Stimulated activated CD8-positive, alpha-beta memory T cell treated with anti-CD3 and anti-CD28 coated beads, Interleukin-15, amount 100 ng/mL, for 48 hours (primary cell): ENCODE measurements at places on chromosomes 2 and 18.

DNA sequence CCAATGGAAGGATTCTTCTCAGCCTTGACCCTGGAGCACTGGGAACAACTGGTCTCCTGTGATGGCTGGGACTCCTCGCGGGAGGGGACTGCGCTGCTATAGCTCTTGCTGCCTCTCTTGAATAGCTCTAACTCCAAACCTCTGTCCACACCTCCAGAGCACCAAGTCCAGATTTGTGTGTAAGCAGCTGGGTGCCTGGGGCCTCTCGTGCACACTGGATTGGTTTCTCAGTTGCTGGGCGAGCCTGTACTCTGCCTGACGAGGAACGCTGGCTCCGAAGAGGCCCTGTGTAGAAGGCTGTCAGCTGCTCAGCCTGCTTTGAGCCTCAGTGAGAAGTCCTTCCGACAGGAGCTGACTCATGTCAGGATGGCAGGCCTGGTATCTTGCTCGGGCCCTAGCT is 28.8 kb downstream of the LIPG start:
- DNase-seq: no peak

DNA sequence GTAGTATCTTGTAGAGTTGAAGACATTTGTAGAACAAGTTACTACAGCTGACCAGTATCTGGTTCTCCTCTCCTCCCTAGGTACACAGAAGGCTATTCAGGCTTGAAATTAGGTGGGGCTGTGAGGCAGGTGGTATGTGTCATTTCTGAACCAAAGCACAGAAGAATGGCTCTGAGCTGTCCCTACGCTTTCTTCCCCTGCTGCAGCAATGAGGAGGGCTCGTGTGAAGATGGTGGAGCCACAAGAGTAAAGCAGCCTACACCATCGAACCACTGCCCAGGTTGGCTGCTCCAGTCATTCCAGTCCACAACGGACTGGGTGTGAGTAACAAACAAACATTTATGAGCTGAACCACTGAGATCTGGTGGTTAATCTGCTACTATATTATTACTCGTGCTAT is 148.9 kb downstream of the DTNB start:
- no peak for DNase-seq

DNA sequence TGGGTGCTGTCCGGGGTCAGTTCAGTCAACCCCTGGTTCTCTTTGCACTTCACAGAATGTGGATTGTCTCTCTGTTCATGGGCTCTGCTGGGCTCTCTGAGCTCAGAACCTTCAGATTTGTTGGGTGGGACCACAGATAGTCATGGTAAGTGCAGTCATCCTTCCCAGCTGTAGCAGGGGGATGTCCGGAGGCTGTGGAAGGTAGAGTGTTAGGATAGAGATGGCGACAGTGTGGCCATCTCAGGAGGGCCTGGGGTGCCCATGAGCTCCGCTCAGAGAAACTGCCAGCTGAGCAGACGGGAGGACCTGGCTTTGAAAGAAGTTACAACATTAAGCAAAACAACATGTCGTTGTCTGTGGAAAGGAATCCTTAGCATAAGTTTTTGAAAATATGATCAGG is 149.8 kb downstream of the FAM210A start:
- DNase-seq: no peak

DNA sequence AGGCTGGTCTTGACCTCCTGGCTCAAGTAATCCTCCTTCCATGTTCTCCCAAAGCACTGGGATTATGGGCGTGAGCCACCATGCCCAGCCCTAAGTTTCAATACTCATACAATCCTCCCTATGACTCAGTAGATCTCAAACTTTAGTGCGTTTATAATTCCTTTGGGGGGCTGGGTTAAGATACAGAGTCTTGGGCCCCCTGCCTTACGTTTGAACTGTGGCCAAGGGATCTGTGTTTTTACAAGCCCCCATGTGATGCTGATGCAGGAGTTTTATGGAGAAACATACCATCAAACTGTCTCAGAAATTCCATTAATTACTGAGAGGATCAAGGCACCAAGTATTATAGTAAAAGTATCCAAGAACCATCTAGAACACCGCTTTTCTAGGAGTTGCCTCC is 38.2 kb upstream of the FAM136A start:
- DNase-seq: no peak

DNA sequence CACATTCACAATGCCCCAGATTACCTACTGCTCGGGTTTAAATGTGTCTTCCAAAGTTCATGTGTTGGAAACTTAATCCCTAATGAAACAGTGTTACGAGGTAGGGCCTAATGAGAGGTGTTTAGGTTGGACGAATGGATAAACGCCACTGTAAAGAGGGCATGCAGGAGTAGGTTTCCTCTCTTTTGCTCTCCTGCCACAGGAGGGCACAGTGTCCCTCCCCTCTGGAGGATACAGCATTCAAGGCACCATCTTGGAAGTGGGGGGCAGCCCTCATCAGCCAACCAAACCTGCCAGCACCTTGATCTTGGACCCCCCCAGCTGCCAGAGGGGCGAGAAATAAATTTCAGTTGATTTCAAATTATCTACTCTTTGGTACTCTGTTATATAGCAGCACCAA is 103.5 kb downstream of the TSHZ1 start:
- no peak for DNase-seq

GRCh38 chr18:43627848-43628530 is 350.7 kb upstream of the SYT4 start:
- DNase-seq: no peak

DNA sequence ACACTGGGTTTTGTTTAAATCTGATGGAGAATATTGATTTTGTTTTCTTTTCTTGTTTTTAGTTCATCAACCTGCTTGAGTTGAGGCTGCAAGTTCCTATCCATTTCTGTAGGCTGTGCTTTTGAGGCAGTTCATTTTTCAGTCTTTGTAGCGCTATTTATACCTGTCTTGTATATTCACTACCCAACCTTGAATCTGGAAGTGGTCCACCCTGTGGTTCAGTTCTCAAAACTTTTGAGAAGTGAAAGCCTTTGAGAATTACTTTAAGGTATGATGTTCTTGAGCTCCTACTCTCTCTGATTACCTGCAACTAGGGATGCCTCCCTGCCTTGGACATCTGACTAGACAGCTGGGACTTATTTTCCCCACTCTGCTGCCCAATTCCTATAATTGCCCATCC is 53.5 kb upstream of the KCNE4 start:
- no peak for DNase-seq

DNA sequence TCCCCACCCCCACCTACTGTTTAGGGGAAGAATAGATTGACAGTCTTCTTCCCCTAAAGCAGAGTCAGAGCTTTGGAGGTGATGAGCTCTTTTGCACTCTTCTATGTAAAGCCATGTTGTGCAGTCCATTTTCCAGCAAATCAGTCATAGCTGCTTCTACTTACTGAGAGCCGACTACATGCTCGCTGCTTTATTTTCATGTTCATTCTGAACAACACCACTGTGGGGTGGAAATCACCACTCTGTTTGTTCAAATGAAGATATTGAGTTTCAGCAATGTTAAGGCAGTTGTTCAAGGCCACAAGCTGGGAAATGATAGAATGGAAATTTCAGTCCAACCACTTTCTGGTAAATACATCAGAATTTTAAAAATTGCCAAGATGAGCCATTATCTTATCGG is 88.3 kb downstream of the INSIG2 start:
- no peak for DNase-seq
